Stimulated activated CD8-positive, alpha-beta memory T cell treated with anti-CD3 and anti-CD28 coated beads, Interleukin-15, amount 100 ng/mL, for 24 hours (primary cell): ENCODE measurements at places on chromosomes 7 and 10.

DNA sequence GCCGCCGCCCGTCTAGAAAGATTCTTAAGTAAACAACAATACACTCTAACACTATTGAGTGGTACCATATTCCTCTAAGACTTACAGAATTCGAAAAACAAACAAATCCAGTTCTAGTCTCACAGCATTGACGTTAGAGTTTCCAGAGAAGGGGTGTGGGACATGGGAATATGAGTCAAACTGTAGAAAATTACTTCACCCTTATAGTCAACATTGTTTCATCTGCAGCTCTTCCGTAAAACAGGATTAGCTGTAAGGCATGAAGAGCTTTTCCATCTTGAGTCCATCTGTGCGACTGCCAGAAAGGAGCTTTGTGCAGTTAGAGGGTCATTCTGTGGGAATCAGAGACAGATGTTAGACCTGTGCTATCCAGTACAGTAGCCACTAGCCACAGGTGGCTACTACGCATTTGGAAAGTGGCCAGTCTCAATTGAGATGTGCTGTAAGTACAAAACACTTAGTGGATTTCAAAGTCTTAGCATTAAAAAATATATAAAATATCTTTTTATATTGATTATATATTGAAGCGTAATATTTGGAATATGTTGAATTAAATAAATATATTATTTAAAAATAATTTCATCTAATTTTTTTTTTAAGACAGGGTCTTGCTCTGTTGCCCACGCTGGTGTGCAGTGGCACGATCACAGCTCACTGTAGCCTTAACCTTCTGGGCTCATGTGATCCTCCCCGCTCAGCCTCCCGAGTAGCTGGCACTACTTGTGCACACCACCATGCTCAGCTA is 79.8 kb upstream of the MPP7 start:
- no peak for DNase-seq

DNA sequence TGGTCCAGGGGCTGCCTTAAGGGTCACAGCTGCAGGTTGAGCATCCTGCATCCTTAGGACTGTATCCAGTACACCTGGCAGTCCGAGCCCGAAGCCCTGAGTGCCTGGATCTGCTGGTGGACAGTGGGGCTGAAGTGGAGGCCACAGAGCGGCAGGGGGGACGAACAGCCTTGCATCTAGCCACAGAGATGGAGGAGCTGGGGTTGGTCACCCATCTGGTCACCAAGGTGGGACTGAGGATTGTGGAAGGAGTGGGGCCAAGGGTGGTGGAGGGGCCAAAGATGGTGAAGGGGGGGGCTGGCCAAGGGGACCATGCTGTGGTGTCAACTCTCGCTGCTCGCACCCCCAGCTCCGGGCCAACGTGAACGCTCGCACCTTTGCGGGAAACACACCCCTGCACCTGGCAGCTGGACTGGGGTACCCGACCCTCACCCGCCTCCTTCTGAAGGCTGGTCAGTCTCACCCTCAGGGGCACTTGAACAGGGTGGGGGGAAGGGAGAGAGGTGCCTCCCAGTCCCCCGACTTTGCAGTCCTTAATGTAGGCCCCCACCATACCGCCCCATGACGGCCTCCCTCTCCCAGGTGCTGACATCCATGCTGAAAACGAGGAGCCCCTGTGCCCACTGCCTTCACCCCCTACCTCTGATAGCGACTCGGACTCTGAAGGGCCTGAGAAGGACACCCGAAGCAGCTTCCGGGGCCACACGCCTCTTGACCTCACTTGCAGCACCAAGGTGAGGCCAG is 5.3 kb downstream of the NFKB2 start:
- no peak for DNase-seq

- DNase-seq, result no peak
These were observed 118.5 kb downstream of the ABLIM1 start for GRCh38 chr10:114539623-114540022.

DNA sequence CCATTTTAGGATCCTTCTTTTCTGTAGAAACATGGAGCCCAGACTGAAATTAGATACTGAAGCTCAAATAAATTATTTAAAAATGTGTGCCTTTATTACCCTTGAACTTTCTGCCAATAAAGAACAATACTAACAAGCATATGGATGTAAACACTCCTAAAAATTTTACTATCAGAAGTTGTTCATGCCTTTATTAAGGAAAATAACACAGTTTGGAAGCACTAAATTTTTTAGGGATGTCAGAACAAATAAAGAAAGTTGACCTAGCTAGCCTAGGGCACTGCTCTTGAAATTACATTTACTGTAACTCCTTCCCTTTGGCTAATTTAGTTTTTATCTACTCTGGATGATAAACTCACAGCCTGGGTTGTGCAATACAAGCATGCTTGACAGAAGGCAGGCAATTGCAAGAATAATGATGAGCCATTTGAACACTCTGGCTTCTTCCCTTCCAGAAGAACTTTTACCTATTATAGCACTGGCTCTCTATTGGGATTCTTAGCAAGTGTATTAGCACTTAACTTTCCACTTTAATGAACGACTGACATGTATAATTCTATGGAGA is 351.7 kb upstream of the C7orf33 start:
- DNase-seq, result no peak

DNA sequence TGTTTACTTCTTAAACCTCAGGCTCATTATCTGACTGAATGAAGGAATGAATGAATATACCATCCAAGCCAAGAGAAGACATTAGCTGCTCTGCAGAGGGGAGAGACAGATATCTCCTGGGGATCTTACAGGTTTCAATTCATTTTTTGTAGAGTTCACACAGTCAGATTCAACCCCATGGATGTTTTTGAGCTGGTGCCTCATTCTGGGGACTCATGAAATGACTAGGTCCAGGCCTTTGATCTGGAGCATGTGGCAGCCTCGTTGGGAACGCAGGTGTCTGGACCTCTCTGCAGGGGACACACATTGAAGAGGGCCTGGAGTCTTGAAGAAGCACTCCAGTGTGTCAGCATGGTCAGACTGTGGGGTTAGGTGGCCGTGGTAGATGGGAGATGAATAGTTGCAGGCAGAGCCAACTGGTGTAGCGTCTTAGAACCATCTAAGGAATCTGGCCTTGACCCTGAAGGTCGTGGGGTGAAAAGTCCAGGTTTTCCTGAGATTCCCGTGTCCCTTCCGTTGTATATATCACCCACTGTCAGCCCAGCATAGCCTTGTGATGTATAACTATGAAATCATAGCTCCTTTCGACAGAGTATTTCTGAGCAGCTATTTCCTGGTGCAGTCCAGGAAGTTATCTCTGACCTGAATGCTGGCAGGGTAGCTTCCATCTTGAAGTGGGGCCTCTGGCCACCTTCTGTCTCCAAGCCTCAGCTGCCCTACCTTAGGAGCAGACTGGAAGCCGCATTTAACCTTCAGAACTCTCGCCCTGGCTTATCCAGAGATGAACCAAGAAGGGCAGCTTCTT is 22.3 kb downstream of the BTBD16 start:
- no peak for DNase-seq

DNA sequence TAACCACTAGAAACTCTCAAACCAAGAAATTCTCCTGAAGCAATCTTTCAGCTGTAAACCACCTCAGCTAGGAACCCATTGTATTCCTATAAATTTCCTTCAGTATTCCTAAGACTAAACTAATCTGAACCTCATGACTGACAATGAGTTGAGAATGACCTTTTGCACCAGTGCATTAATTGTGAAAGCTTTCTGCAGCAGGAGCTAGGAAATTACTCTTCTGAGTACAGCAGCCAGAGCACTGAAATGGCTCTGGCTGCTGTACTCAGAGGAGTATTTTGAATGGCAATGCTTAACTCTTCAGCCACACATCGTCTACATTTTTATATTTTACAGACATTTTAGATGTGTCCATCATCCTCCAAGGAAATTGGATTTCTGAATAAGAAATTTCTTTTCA is 109.7 kb downstream of the PCDH15 start:
- no peak for DNase-seq

DNA sequence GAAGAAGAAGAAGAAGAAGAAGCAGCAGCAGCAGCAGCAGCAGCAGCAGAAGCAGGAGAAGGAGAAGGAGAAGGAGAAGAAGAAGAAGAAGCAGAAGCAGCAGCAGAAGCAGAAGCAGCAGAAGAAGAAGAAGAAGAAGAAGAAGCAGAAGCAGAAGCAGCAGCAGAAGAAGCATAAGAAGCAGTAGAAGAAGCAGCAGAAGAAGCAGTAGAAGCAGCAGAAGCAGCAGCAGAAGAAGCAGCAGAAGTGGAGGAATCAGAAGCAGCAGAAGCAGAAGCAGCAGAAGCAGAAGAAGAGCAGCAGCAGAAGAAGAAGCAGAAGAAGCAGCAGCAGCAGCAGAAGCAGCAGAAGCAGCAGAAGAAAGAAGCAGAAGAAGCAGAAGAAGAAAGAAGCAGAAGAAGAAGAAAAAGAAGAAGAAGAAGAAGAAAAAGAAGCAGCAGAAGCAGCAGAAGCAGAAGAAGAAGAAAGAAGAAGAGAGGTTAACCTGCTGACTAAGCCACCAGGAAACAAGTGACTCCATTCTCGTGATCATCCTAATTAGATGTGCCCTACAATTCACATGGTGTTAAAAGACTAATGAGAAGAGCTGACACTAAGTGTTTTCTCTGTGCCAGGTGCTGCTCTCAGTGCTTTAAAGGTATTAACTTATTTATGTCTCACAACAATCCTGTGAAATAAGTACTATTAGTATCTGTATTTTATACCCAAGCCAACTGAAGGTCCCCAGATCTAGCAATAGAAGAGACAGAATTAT is 11.6 kb downstream of the CDNF start:
- no peak for DNase-seq

- no peak for DNase-seq
These were observed 28.6 kb upstream of the DMBT1 start for GRCh38 chr10:122531939-122532338.

DNA sequence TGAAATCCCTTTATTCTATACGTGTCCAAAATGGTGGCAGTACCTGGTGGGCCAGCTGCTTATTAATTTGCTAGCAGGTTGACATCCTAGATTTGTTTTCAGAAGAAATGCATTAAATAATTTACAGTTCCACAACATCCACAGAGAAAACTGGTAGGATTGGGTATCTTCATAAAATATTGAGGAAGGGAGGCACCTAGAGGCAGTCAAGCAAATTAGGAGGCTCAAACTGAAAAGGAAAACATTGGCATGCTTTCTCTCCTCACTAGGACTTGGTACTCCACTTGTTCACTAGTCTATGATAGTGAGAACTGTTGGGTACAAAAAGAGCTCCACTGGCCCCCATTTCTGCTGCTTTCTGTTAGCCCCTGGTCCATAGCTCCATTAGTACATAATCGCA is 18.3 kb upstream of the LRGUK start:
- DNase-seq, result no peak

DNA sequence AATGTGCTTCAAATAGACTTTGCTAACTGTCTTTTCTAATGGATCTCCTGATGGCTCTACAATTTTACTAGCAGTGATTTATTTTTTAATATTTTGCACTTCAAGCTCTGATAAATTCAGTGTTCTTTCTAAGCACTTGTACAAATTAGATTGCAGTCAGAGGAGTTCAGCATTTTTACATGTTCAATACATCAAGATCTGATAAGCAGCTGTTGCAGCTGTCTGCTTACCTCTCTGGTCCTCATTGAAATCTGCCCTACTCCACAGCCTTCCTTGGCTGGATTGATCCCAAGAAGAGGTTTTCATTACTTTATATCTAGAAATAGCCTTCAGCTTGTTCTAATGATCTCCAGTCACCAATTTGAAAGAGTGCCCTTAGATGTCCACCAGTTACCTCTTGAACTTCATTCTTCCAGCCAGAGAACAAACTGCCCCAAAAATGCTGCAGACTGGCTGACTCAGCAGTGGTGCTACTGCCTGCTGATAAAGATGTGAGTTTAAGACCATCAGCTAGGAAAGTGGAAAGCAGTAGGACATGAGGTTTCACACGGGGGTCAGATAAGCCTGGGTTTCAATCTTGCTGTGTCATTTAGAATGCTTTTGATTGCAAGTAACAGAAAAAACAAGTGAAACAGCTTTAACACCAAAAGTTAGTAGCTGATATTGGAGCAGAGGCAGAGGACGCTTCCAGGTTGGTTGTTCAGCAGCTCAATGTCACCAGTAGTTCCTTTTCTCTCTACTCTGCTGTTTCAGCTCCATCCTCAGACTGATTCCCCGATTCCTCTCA is 350.9 kb upstream of the NPVF start:
- DNase-seq, result no peak

DNA sequence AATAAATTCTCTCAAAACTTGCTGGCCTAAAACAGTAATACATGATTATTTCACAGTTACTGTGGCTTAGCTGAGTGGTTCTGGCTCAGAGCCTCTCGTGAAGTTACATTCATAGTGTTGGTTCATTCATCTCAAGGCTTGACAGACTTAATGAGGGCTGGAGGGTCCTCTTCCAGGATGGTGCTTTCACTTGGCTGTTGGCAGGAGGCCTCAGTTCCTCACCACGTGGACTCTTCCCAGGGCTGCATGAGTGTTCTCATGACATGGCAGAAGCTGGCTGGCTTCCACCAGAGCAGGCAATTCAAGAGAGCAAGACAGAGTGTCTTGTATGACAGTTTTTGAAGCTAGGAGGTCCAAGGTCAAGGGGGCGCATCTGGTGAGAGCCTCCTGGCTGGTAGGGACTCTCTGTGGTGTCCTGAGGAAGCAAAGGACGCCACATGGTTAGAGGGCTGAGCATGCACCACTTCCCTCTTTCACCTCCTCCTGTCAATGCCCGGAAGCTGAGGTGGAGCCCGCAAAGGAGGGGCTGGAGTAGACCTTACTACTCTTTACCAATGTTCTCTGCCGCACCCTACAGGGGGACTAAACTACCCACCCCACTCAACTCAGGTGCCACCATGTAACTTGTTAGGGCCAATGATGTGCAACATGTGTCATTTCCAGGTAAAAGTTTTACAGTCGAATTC is 58.2 kb upstream of the YAE1 start:
- no peak for DNase-seq

DNA sequence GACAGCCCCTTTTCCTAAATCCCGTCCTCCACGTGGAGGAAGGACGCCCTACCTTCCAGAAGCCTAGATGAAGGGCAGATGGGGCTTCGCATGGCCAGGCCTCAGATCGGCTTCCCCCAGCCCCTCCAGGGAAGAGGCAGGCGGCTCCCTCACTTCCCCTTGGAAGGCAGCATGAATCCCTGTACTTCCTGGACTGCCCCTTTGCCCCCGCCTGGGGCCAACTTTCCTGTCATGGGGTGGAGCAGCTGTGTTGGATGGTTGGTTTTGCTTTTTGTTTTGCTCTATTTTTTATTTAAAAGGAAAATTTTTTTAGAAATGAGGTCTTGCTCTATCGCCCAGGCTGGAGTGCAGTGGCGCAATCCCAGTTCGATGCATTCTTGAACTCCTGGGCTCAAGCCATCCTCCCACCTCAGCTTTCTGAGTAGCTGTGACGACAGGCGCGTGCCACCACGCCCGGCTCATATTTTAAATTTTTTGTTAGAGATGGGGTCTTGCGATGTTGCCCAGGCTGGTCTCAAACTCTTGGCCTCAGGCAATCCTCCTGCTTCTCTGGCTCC is 27.2 kb downstream of the GTF2IRD1 start:
- no peak for DNase-seq

DNA sequence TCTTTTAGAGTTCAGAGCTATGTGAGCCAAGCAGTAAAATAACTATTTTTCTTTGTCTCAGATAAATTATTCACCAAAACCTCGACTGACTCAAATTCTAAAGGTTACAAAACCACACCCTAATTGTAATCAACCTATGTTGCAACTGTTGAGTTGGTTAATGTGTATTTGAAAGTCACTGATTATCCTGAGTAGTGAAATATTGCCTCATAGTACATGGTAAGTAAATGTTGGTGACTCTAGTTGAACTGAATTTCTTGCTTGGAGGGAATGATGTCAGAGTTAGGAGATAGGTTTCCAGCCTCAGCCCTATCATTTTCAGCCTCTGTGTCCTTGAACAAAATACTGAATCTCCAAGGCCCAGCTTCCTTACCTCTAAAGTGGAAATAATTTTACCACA is 3.0 kb upstream of the CYP2C18 start:
- DNase-seq, result no peak
